Activated CD4-positive, alpha-beta T cell treated with anti-CD3 and anti-CD28 coated beads, Interleukin-2, Interleukin-6, amounts not matched to agents 100 ng/mL and 50 ng/mL, durations not matched to agents 16 hours and 8 hours (primary cell): ENCODE measurements at places on chromosomes 3 and 15.

GRCh38 chr3:133996251-133996661, 33.5 kb downstream of the SLCO2A1 start:
- DNase-seq: no peak

DNA sequence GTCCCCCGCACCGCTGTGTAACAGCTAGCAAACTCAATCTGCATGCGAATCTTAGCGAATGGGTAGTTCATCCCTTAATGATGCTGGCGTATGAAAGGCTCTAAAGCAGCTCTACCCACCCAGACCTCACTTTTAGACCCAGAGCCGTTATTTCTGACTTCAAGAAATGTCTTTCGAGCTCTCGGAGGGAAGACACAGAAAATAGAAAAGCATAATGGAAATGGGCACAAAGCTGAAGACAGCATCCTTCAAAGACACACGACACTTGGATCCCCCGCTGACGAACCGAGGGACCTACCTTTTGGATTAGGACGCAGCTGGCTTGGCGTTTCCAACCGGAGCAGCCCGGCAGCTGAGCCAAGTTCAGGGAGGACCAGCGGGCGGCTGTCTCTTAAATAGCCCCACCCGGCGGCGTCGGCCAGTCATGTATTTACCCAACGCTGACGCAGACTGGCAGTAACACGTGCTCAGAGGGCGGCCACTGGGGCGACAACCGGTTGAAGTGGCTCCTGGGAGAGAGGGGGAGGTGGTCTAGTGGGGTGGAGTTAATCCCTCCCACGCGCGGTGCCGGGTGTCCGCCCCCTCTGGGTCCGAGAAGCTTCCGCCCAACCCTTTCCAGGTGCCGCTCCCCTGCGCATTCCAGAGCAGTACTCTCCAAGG, 1.5 kb downstream of the CCK start:
- DNase-seq: no peak

GRCh38 chr3:55075846-55076245, 148.0 kb upstream of the LRTM1 start:
- no peak for DNase-seq

- DNase-seq: no peak
Observed at GRCh38 chr3:52069855-52070254, 13.5 kb upstream of the DUSP7 start.

DNA sequence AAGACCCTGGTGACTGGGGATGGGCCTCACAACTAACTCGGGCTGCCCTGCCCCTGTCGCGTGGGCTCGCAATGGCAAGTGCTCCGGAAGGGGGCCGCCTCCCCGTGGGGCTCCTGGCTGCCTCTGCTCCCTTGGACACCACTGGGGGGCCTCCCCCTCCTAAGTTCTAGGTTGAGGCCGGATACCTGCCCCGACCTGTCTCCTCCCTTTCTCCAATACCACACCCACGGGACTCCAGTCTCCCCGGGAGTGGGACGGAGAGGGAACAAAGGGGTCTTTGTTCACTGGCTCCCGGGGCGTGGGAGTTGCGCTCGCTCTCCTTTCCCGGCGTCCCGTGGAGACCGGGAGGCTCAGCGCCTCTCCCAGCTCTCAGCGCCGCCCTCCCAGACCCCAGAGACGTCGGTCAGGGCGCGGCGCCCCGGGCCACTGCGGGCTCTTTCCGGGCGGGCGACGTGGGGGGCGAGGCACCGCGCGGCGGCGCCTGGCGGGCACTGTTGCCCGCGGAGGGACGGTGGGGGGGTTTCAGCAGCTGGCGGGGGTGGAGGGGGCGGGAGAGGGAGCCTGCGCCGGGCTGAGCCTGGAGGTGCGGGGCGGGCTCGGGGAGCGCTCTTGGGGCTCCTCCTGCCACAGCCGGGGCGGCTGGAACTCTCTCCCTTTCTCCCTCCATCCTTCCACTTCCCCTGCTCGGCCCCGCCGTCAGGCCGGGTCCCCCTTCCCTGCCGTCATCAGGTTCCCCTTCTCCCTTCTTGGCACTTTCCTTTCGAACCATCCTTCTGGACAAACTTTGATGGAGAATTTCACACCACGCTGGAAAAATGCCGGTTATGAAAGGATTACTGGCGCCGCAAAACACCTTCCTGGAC, at the start of gene KCNH8:
Gene KCNH8, plus strand, starts transcription at position 606 of the 863 bp plus-strand sequence. Its CDS starts 210 bp downstream, at position 816.
- DNase-seq: no peak

- no peak for DNase-seq
Observed at GRCh38 chr3:133401374-133402135, 1.7 kb downstream of the BFSP2 start.

DNA sequence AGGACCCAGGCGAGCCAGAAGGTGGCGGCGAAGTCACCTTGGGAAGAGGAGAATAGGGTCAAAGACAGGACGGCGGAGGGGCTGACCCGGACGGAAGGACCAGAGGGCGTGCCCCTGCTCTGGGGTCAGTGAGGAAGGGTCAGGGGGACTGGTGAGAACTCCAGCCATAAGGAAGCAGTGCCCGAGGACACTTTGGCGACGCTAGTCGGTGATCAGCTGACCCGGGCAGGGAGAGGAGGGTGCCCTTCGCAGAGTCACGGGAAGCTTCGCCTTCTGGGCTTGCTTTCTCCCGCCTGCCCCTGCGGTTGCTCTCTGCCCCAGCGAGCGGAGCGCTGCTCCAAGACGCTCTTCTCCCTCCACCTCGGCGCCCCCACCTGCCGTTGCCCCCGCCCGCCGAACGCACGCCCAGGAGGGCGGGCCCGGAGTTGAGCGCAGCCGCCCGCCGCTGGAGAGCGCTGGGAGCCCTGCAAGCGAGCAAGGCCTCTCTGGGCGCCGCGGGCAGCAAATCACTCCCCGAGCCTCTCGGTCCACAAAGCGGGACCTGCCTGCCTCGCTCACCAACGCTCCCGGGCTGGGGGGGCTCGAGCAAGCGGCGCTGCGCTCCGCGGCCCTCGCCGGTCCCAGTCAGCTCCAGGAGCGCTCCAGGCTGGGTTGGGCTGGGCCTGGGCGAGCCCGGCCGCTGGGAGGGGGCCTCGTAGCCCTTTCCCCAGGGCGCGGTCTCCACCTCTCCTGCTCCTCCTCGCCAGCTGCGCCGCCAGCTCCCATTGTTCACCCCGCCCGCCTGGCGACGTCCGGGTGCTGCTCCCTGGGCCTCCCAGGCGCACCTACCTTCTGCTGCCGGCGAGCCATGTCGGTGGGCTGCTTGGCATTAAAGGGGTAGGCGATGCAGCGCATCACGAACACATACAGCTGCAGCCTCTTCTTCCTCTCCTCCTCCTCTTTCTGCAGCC, 1.2 kb downstream of the CADPS start:
- DNase-seq: no peak

DNA sequence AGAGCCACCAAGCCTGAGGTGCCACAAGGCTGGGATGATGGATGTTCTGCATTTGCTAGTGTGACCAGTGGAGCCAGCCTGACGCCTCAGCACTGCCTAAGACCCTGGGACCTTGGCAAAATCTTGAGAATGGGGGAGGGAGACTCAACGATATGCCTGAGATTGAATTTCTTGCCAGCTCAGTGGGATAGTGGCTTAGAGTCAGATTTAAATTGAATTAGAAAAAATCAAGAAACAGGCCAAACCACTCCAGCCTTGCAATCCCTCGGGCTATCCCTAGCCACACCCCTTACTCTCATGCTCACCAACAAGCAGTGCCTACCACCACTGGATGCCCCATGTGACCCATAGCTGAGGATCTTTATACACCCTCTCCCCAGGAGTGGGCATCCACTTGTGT, 18.7 kb upstream of the PDE8A start:
- DNase-seq: no peak

- DNase-seq: no peak
Observed at GRCh38 chr15:92676561-92676960, 21.0 kb upstream of the FAM174B start.

DNA sequence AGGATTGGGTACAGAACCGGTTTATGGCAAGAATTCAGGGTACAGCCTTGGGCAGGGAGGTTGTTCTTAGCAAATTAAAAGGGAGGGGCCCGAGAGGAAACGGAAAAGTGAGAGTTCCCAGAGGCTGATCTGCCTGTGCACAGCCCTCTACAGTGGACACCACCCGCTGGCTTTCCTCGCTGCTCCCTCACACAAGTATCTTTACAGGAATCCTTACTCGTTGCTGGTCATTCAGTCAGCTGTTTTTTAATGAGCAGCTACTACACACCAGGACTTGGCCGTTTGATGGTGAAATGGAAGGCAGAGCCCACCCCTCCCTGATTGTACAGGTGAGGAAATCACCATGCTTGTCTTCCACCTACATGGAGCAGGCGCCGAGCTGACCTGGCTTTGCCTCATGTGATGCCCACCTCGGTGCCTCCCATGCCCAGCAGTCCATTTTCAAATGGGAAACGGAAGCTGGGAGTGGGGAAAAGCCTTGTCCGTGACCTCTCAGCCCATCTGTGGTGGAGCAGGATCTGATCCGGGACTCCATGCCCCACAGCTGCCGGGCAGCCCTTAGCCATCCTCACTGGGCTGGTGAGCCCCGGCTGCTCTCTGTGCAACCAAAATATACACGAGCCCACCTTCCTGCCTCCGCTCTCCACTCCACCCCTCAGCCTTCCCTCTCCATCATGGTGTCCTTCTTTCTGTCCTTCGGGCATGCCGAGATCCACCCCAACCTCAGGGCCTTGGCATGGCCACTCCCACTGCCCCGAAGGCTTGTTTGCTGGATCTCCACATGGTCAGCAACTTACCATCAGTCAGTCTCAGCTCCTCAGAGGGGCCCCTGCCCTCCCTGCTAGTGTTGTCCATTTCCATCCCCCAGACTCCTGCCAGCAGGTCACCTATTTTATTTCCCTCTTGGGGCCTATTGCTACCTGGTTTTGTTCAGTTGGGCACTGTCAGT, 33.3 kb upstream of the FGD5 start:
- no peak for DNase-seq

DNA sequence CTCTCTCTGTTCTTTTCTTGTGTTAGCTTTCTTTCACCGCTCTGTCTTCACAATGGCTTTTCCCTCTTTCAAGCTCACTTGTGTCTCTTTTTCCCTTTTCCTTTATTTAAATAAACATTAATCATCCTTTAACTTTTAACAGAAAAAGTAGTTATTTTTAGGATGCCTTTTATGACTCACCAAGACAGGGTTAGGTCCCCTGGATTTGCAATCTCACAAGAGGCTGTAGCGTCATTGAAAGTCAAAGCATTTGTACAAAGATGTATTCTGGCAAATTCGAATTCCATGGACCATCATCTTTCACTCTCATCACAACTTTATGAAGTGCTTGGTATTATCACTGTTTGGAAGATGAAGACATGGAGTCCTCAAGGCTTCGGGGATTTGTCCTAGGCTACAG, 34.8 kb upstream of the MCTP2 start:
- DNase-seq: no peak

GRCh38 chr3:14435175-14436014, 33.0 kb downstream of the SLC6A6 start:
- no peak for DNase-seq

GRCh38 chr3:46712191-46713049, 5.2 kb downstream of the PRSS50 start:
- DNase-seq: no peak

DNA sequence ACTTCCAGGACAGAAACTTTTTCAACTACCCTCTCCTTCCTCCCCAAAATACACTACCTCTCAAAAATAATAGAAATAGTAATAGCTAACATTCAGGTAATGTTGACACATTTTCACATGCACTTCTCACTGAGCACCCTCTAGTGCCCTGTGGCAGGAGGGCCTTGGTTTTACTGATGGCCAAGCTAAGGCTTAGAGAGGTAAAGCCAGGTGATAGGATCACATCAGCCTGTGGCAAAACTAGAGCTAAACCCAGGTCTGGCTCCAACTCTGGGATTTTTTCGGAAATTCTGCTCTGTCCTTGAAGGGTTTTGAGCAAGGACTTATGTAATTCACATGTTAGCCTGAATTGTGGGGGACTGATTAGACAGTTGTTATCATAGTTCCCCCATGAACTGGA, 922 bp upstream of the TAMM41 start:
- DNase-seq: peak; percentile 18

GRCh38 chr15:65655026-65655425, 33.3 kb downstream of the SLC24A1 start:
- no peak for DNase-seq
